ENCODE measurements at places on chromosomes 16 and 17.

GRCh38 chr16:57622361-57623250 lies 5.8 kb upstream of the ADGRG1 start:
- DNase-seq = no peak

DNA sequence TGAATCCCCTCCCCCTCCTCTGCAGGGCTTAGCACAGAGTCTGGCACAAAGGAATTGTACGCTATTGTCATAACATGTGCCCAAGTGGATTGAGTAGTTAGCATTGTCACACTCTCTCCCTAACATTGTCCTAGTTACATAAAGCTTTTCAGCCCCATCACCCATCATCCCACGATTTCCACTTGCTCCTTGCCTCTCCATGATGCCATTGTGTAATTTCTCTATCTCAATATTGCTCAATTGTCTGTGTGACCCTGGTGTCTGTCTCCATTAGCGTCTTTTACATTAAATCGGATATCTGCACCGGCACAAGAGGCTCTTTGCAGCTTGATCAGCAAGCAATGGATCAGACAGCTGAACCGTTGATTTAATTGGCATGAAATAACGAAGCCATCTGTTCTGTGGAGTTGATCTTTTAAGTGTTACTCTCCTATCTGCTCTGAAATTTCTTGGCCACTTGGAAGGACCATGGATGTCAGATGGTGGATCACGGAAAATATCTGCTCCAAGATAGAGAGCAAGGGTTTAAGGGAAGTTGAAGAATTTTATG lies 77.0 kb upstream of the HS3ST4 start:
- no peak for DNase-seq

- no peak for DNase-seq
Observed at GRCh38 chr16:4070936-4071335, 45.3 kb downstream of the ADCY9 start.

GRCh38 chr16:59216291-59216690 lies 482.2 kb upstream of the GOT2 start:
- DNase-seq = no peak

DNA sequence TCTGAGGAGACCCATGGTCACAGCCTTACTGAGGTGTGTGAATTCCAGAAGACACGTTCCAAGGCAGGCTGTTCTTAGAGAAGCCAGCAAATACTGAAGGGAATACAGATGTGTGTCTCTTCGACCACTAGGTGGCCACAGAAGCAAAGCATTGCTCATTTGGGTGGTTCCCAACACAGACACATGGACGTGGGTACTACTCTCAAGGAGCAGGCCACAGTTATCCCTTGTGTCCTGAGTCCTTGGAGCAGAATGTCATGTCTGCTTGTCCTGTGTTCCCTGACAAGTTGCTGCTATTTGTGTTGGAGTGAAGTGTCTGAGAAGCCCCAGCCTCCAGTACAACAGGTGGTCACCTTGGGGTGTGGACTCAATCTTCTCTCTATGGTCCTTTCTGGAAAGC lies 30.3 kb downstream of the HMOX2 start:
- DNase-seq = peak; percentile 65

GRCh38 chr16:64153718-64154117 lies 968.1 kb downstream of the CDH11 start:
- DNase-seq = no peak

- no peak for DNase-seq
Observed at GRCh38 chr17:36947922-36948716, 635 bp upstream of the AATF start.

GRCh38 chr17:73311428-73311780 lies 397 bp downstream of the CDC42EP4 start:
- DNase-seq = no peak

- no peak for DNase-seq
Observed at GRCh38 chr16:14635395-14636165, 2.8 kb downstream of the BFAR start.

DNA sequence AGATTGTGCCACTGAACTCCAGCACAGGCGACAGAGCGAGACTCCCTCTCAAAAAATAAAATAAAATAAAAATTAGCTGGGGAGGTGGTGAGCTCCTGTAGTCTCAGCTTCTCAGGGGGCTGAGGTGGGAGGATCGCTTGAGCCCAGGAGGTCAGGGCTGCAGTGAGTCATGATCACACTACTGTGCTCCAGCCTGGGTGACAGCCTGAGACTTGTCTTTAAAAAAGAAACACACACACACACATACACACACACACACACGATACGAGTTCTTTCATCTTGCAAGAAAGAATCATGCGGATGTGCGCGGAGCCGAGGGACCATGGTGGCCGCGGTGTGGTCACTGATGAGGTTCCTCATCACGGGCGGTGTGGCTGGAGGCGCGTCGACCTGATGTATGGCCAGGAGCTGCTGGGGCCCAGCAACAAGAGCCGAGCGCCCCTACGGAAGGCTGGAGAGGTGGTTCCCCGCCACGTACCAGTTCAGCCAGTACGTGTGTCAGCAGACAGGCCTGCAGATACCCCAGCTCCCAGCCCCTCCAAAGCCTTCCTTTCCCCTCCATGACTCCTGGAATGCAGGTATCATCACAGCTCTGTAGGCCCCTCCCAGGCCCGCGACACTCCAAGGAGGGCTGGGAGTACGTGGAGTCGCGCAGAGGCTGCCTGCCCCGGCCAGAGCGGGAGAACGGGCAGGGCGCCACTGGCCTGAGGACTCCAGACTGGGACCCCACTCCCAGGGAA lies 20.7 kb downstream of the NXN start:
- DNase-seq = no peak

DNA sequence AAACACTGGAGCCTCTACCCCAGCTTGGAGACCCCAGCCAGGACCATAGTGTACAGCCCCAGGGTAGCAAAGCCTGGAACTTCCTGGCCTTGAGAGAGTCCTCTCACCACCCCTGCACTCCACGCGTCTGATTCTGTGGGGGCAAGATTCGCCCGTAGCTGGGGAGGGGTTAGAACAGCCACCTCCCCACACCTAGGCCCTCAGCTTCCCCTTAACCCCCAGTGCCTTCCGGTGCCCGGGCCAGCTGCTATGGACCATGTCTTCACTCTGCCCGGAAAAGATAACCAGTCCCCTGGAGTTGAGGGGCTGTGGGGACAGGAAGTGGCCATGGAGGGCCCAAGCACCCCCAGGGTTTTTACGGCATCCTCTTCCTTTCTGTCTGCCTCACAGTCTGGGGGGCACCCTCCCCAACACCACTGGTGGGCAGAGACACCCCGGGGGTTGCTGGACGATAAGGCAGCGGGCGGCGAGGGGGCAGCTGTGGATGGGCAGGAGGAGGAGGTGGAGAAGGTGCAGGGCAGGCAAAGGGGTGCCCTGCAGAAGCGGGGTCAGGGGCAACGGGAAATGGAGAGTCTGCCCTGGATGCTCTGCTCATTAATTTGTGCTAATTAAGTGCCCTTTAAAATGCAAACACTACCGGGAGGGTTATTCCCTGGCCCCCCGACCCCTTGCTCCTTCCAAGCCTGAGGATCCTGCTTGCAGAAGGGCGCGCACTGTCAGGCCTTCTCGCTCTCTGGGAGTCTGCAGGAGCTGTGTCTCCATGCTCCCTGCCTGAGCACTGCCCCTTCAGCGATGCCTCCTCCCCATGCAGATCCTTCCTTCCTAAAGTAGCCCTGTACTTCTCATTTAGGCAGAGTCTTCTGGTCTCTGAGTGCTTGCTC lies 2.4 kb downstream of the PRSS27 start:
- DNase-seq = no peak

DNA sequence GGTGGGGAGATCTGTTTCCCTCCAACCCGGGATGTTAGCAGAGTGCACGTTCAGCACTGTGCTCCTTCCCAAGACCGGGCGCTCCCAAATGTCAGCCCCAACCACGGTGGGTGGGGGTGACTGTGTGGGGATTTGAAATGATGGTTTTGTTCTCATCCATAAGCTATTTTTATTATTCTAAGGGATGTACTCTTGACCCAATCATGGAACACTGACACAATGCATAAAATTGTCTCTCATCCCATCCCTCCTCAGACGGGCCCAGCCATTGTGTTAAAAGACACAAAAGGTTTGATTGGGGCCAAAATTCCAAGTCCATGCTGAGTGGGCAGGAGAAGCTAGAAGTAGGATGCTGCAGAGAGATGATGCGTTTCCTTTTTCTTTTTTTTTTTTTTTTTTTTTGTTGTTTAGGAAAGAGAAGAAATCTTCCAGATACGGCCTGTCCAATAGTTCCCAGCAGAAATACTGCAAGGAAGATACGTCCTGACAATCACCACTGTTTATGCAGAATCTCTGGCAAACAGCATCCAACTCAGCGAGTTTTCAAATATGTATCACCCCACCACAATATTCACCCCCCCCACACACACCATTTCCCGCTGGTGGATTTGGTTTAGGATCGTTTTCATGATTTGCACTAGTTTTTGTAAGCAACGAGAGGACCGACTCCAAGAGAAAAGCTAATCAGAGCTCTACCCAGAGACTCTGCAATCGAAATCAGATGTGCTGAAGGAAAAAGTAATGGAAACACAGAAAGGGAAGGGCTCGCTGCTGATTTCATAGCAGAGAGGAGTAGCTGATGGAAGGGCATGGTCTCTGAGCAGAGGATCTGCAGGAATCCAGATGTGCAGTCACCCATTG lies 163.5 kb upstream of the DYNLRB2 start:
- no peak for DNase-seq

DNA sequence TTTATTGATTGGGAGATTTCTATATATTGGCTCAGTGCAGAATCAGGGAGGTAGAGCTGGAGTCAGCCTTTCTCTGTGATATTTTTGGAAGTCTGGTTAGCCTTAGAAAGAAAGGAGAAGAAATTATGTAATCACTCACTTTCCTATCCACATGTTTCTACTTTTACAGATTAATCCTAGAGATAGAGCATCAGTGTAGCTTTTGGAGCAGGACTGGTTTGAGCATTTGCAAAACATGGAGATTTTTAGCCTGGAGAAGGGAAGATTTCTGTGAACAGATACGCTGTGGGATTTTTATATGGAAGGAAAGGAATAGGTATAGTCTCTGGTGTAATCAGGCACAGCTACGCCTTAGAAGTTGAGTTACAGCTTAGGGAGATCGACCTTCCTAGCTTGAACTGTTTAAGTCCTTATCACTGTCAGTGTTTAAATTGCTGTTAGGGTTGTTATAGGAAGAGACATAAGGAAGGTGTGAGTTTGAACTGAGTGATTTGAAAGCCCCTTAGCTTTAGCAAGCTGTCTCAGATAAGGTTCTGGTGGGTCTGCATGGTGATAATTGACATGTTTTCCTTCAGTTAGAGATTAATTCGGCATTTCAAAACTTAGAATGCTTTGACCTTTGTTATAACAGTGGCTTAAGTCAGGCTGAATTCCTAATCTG lies 20.5 kb downstream of the METTL9 start:
- no peak for DNase-seq

GRCh38 chr16:56793492-56793891 lies 63.6 kb downstream of the NUP93 start:
- DNase-seq = peak; percentile 11

GRCh38 chr17:77392376-77393273 lies 251.9 kb downstream of the SEC14L1 start:
- DNase-seq = peak; percentile 66

- peak; percentile 26 for DNase-seq
Observed at GRCh38 chr17:1486802-1487695, 5.4 kb downstream of the MYO1C start.

DNA sequence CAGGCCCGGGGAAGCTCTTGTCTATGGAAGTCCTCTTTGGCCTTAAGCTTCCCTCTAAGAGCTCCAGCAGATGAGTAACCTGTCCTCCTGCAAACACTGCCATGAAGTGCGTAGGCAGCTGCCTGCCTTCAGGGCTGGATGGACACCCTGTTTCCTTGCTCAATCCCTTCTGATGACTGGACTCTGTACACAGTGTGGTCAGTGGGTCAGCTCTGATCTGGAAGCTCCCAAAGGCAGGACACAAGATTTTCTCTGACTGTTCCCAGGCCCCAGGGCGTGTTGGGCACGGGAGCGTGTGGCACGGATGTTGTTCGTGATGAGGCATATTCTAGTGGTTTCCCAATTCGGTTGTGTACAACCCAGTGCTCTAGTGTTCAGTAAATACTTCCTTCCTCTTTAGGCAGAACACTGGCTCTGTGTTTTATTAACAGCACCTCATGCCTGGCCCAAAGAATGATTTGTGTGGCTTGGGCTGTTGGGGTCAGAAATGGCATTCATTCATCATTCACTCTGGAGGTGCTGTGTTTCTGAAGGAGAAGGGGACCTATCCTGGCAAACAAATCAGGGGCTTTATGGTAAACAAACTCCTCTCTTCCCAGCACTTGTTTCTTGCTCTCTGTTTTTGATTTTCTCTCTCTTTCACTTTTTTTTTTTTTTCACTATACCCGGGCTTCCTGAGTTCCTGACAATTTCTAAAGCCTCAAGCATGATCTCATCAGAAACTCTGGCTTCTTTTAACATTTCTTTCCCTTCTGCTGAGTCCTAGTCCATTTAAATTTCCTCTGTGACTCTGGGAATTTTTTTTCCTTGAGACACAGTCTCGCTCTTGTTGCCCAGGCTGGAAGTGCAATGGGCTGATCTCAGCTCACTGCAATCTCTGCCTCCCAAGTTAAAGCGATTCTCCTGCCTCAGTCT lies 12.0 kb upstream of the RNF157 start:
- DNase-seq = no peak

DNA sequence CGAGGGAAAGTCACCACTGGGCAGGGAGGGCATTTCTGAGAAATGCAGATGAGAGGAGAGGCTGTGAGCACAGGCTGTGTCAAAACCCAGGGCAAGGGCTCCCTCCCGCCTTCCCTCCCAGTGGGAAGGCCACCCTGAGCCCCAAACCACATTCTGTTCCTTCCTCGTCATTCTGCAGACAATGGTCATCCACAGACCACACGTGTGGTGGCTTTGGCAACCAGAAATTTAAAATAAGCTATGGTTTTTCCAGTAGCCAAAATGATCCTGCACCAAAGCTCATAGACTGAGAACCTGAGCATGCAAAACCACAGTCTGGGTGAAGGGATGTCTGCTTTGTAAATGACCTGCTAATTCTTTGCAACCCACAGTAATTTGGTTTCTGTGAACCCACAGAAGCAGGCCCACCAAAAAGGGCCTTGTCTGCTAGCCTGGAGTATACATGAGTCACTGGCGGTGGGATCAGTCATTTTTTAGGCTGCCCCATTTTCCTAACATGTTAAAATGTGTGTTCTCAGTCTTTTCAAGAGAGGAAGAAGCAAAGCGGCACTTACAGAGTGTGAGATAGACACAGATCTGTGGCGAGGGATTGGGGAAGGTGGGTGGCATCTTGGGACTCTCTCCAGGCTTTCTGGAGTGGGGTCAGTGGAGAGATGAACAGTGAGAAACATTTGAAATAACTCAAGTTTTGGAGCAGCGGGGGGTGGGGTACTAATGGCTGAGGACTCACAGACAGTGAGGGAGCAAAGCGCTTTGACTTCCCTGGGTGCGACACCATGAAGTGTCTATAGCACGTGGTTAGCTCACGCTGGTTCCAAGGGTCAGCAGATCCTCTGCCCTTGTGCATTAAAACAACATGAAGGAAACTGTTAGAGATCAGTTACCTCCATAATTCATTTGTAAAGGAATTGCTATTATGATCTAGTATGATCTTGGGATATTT lies 20.5 kb downstream of the GRB7 start:
- no peak for DNase-seq
